ENCODE measurements at places on chromosomes 5 and 9.

- no peak for DNase-seq
These were observed 1.3 kb downstream of the DNAI1 start for GRCh38 chr9:34459941-34460340.

- DNase-seq = no peak
These were observed 213.7 kb downstream of the FSTL4 start for GRCh38 chr5:133398646-133399101.

- DNase-seq = no peak
These were observed 3.4 kb downstream of the G3BP1 start for GRCh38 chr5:151775025-151775606.

GRCh38 chr5:173094012-173094661 is 38.0 kb downstream of the CREBRF start:
- DNase-seq = no peak

DNA sequence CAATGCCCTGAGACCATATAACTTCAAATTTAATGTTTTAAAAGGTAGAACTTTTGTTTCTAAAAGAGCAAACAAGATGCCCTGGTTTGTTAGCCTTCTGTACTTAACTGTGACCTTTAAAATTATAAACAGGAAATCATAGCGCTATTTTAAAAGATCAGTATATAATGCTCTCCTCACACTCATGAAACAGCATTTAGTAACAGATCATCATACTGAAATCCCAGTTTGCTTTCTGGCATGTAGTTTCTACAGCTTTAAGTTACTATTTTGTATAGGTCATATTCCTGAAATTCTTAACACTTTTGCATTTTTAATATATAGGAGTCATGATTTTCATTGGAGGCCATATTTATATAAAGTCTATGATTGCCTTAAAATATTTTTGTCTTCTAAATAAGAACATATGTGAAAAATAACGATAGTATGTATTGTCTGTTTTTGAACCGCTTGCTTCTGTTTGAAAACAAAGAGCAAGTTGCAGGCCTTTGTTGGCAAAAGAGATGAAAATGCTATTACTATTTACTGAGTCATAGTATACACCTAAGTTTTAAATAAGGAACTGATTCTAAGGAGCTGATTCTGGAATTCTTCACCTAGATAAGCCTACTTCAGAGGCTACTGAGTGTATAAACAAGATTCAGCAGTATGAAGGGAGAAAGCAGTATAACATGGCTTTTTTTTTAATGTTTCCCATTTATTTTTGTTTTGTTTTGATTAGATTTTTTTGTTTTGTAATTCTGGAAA is 20.5 kb downstream of the SRFBP1 start:
- no peak for DNase-seq

DNA sequence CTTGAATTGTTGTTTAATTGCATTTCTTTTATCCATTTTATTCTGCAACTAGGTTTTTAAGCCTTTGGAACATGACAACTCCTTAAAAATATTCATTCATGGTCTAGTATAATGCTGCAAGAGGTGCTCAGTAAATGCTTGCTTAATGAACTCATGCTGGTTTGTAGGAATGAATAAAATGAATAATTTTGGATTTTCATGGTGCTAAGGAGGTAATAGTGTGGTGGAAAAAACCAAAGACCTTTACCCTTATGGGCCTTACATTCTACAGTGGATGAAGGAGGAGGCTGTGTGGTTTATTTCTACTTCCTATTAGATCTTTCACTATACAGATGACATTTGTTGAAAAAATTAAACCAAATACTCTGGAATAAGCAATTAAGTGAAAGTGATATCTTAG is 43.4 kb downstream of the LRRTM2 start:
- DNase-seq = no peak

DNA sequence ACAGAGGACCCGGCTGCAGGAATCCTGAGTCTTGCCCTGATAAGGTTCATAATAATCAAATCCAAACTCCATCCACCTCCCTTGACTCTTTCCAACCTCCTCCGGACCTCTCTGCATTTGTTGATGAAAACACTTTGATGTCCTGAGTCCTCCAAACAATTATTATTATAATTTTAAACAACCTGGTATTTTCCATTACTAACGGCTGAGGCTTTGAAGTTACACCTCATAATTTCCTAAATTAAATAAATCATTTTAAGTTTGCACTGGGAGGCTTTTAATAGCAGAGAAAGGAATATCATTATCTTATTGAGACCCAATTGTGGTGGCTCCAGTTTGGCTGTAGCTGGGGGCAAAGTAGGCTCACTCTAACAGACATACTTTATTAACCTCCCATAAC is 9.5 kb downstream of the MSX2 start:
- DNase-seq = no peak

- DNase-seq = no peak
These were observed 628.8 kb upstream of the DMAC1 start for GRCh38 chr9:8428389-8428788.

GRCh38 chr5:141716009-141716408 is 34.0 kb upstream of the ARAP3 start:
- no peak for DNase-seq

DNA sequence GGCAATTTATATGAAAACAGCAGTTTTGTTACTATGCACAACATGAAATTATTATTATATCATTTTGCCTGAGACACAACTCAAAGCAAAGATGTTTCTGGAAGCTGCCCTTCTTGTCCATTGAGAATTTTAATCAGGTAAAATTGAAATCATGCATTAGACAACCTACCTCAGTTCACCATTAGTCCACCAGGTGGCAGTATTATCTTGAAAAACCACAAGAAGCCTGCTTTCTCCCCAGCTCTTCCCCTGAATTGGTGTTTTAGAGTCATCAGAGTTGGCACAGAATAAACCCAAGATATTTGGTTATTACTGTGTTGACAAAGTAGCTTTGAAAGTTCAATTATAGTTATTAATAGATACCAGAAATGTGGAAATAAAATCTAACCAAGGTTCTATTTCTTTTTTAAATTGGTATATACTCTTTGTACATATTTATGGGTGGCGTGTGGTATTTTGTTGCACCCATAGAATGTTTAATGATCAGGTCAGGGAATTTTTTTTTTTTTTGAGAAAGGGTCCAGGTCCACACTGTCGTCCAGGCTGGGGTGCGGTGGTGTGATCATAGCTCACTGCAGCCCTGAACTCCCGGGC is 25.7 kb downstream of the UTP15 start:
- no peak for DNase-seq

GRCh38 chr5:147461915-147462314 is 48.0 kb downstream of the DPYSL3 start:
- no peak for DNase-seq

GRCh38 chr9:8078641-8079140 is 279.1 kb upstream of the DMAC1 start:
- DNase-seq = no peak

- DNase-seq = no peak
These were observed 16.2 kb downstream of the LAMC3 start for GRCh38 chr9:131024978-131025868.

GRCh38 chr9:38026021-38026809 is 42.8 kb downstream of the SHB start:
- no peak for DNase-seq

All from stimulated activated CD8-positive, alpha-beta memory T cell treated with anti-CD3 and anti-CD28 coated beads, Interleukin-4, amount 100 ng/mL, for 1 hour (primary cell).